NCI-H446 (cell line): ENCODE measurements at places on chromosomes 12 and 14.
A peak's percentile ranks its signal among the peaks of the same experiment; 100 is the strongest.

DNA sequence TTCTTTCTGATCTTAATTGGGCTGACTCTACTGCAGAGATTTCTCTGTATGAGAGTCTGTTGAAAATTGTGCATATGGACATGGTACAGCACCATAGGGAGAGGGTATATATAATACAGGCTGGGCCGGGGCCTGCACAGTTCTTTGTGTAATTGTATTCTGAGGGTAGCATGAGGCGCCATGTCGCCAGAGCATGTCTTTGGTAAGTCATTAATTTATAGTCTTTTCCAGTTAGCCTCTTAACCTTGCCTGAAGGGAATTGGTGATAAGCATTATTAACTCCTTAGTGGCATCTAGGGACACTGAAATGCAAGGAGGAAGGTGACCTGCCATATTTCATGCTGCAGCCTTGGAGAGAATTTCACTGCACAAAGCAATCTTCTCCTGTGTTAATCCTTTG is 569.9 kb downstream of the TMTC2 start:
- no peak for DNase-seq

GRCh38 chr14:99524804-99525698 is 43.8 kb downstream of the CCNK start:
- peak; percentile 45 for DNase-seq

- no peak for DNase-seq
Observed at GRCh38 chr12:26268841-26269561, 73.6 kb downstream of the SSPN start.

- no peak for DNase-seq
Observed at GRCh38 chr12:130357241-130357640, 19.6 kb downstream of the PIWIL1 start.

DNA sequence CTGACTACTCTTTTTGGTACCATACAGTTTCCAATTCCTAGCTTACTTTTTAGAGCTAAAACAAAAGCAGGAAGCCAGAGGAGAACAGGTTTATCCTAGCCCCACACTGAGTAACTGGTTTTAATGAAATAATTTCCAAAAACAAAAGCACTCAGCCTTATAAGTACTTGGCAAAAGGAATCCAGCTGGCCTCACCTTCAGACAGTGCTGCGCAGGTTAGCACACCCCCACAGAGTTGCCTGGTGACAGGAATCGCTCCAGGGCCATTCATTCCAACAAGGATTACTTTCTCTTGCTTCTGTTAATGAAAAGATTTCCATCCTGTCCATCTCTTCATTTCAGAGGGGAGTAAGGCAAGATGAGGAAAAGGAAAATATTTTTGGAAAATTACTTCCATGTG is 84.6 kb downstream of the SCFD1 start:
- no peak for DNase-seq

- no peak for DNase-seq
Observed at GRCh38 chr12:120914794-120915193, 10.6 kb upstream of the SPPL3 start.

DNA sequence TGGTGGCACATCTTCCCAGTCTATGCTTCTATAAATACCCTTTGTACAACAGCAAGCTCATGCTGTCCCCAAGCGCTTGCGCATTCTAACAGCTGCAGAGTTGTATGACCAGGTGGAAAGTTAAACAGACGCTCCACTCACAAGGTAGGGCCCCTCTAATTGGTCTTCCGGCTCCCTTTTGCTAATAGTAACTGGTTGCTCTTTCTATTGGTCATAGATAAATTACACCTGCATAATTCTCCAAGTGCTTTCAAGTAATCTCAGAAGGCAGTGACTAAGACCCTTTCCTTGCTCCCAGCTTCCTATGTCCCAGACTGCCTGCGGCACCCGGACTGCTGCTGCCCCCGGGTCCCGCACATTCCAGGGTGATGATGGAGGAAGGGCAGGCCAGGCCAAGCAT is 6.1 kb upstream of the TSPAN9 start:
- DNase-seq = no peak

GRCh38 chr12:204261-204678 is 9.7 kb downstream of the SLC6A12 start:
- no peak for DNase-seq

- no peak for DNase-seq
Observed at GRCh38 chr12:49041036-49041880, 19.3 kb downstream of the KMT2D start.

DNA sequence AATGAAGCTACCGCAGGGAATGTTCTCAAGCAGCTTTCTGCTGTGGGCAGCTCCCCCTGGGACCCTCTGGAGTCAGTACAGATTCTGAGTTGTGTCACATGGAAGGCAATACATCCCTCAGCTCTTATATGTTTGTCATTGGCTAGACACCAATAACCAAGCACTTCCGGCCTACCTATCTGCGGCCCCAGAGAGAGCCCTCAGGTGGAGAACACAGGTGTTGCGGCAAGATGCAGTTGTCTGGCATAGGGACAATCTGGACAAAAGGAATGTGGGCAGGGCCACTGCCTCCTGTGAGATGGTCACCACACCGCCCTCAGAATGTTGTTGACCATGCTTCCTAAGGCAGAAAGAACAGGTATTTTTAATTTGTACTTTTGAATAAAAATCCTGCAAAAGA is 118.7 kb downstream of the BRMS1L start:
- no peak for DNase-seq

DNA sequence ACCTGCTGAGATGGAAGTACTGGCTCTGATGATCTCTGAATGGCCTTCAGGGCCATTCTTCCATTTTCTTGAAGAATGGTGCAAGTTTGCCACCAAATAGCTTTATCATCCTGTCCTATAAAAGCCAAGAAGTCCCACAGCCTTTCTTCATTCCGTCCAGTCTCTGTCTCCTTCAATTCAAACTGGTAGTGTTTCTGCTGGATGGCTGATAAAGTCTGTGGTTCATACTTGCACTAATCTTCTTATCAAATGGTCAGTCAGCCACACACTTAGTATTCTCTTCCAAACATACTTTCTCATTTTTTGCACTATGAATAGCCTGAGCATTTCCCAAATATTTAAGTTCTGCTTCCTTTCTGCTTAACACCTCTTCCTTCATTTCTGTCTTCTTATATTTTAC is 39.4 kb upstream of the BEGAIN start:
- no peak for DNase-seq

DNA sequence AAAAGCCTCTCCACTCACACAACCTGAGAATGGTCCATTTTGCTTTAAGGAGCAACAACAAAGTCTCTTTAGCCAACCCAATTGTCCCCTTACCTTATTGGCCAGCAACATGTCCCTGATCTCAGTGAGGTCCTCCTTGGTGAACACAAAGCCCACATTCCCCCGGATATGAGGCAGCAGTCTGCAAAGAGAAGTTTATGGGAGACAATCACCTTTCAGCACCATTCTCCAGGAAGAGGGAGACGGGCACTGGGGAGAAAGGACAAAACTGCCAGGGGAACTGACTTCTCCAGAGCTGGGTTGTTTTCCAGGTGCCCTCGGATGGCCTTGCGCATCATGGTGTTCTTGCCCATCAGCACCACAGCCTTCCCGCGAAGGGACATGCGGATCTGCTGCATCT is 1.9 kb downstream of the RPLP0 start:
- DNase-seq = no peak

DNA sequence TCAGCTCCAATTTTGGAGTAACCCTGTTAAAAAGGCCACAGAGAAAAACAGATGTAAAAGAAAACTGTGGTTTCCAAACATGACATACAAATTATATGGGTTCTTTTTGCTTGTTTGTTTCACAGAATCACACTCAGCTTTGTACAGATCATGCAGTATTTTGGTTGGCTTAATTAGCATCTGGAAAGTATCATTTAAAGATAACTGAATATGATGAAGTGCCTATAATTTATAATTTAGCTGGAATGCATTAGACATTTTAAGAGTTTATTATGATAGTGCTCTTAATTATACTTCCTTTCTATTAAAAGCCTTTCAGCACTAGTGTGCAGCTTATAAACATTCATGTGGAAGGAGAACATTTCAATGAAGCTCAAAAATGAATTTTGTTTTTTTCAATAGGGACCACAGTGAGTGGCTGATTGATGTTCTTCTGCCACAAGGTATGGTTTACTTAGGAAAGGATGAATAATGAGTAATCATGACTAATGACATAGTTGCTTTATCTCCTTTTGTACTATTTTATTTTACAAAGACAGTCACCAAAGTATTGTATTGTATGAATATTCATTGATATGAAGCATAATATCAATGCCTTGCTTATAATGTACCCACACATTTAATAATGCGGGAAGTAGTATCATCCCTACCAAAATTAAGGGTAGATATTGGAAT is 98.3 kb downstream of the UNC79 start:
- DNase-seq = no peak

- DNase-seq = no peak
Observed at GRCh38 chr12:73892201-73892600, 645.4 kb upstream of the ATXN7L3B start.

- DNase-seq = peak; percentile 93
Observed at GRCh38 chr14:51283402-51284085, 43.5 kb downstream of the TMX1 start.

GRCh38 chr12:129903092-129903945 is 506 bp downstream of the TMEM132D start:
- no peak for DNase-seq

DNA sequence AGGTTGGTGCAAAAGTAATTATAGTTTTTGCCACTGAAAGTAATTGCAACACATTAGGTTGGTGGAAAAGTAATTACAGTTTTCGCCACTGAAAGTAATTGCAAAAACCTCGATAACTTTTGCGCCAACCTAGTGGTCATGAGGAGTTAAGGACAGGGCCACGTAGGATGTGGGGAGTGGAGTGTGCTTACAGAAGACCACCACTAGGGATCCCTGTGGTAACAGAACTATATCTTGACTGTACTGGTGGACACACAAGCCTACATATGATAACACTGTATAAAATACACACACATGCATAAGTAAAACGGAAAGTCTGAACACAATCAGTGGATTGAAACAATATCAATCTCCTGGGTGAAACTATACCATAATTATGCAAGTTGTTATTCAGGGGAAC is 187.4 kb upstream of the ABCD2 start:
- no peak for DNase-seq

GRCh38 chr12:110860833-110861296 is 14.1 kb downstream of the CCDC63 start:
- no peak for DNase-seq

DNA sequence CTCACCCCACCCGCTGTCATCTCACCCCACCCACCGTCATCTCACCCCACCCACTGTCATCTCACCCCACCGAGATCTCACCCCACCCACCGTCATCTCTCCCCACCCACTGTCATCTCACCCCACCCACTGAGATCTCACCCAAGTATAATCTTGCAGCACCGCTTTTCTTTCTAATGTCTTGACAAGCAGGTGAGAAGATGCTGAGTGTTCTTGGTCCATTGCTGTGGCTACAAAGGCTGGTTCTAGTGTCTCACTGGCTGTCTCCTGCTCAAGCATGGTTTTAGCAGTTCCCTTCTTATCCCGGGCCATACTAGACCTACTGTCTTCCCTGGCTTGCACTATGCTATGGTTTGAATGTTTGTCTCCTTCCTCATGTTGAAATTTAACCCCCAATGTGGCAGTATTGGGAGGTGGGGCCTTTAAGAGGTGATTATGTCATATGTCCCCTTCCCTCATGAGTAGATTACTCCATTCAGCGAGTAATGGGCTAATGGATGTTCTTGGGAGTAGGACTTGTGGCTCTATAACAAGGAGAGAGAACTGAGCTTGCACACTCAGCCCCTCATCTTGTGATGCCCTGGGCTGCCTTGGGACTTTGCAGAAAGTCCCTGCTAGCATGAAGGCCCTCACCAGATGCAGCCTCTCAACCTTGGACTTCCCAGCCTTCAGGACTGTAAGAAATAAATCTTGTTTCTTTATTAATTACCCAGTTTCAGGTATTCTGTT is 47.7 kb upstream of the PPP2R5C start:
- DNase-seq = no peak

DNA sequence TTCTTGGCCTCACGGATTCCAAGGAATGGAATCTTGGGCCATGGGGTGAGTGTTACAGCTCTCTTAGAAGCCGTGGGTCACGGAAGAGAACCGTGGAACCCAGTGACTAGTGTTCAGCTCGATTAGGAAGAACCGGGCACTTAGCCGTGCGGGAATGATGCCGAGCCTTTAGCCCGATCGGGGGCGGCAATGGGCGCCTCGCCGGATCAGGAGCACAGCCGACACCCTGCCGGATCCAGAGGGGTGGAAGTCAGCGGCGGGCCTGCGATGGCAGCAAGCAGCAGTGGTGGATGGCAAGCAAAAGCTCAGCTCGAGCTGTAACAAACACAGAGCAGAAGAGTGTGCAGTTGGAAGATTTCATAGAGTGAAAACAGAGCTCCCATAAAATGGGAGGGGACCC is 21.1 kb upstream of the ULK1 start:
- no peak for DNase-seq

DNA sequence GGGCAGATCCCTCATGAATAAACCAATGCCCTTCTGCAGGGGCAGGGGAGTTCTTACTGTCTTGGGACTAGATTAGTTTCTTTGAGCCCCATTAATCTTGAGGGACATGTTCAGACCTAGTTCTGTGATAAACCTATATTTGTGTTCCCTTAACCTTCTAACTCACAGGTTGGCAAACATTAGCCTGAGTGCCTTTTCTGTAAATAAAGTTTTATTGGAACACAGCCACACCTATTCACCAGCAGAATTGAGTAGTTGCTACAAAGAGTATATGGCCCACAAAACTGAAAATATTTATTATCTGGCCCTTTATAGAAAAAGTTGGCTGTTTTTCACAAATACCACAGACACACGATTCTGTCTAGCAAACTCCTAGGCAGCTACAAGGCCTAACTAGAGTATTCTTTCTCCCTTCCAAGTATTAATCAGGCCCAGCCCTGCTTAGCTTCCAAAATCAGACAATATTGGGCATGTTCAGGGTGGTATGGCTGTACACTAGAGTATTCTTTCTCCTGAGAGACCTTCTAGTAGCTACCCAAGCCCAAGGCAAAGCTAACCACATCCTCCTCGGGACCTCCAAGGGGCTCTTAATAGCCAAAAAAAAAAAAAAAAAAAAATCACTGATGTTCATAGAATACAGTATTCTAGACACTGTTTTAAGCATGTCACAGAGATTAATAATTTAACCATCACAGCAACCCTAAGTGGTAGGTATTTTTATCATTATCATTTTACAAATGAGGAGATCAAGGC is 199.3 kb upstream of the PWP1 start:
- DNase-seq = no peak

- no peak for DNase-seq
Observed at GRCh38 chr12:79073506-79073905, 208.9 kb downstream of the SYT1 start.

- DNase-seq = no peak
Observed at GRCh38 chr12:94676922-94677321, 26.6 kb upstream of the TMCC3 start.

- no peak for DNase-seq
Observed at GRCh38 chr14:64186231-64187129, 107.7 kb downstream of the ESR2 start.
